ENCODE measurements at places on chromosomes 12 and 14.

- DNase-seq: no peak
These were observed 255.5 kb downstream of the EFCAB11 start for GRCh38 chr14:89699071-89699470.

DNA sequence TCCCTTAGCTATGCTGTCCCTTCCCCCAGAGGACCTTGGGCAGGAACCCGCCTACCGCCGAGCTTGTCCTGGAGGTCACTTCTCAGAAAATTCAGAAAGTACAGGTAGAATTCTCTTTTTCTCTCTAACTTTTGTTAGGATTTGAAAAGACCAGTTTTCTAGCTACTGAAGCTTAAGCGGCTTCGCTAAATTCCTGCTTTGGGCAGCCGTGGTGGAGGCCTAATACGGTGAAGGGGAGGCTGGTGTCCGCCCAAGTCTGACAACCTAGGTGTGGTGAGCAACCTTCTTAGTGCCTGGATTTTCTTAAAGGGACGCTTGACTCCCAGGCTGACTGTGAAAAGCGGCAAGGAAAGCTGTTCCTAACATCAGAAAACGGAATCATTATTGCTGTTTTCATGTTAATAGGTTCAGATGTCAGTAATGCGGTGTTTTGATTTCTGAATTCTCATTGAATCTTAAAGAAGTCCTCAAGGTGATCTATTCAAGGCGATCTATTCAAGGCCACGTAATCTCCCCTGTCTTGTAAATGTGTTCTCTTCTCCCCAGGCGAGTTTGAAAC lies 835 bp downstream of the FGD4 start:
- no peak for DNase-seq

DNA sequence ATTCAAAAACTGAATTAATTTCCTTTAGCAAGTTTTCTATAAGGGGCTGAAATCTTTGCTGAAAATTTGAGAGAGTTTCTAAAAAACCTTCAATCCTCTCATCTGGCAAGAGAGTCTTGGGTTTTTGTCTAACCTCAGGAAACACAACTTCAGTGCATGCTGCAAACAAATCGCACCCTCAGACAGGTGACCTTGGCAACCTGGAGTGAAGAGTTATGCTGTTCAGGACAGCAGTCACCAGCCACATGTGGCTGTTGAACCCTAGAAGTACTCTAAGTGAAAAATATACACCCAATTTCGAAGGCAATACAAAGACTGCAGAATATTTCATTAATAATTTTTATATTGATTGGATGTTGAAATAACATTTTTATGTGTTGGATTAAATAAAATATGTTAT lies 184.8 kb downstream of the RPS29 start:
- DNase-seq: no peak

- no peak for DNase-seq
These were observed 10.7 kb downstream of the PKP2 start for GRCh38 chr12:32885831-32886230.

DNA sequence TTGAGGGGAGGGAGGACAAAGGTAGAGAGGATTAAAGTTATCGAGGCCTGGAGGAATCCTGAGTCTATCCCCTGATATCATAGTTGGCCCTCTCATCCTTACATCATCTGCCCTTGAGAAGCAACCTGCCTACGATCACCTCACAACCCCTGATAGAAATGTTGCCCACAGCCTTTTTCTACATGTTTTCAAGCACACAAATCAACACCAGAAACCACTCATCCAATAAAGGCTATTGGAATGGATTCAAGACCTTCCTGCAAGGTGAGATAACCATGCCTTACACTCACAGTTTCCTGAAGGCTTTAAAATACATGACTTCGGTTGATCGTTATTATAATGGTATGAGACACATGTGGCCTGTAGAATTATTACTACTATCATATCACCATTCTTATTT lies 175.7 kb upstream of the EGLN3 start:
- no peak for DNase-seq

DNA sequence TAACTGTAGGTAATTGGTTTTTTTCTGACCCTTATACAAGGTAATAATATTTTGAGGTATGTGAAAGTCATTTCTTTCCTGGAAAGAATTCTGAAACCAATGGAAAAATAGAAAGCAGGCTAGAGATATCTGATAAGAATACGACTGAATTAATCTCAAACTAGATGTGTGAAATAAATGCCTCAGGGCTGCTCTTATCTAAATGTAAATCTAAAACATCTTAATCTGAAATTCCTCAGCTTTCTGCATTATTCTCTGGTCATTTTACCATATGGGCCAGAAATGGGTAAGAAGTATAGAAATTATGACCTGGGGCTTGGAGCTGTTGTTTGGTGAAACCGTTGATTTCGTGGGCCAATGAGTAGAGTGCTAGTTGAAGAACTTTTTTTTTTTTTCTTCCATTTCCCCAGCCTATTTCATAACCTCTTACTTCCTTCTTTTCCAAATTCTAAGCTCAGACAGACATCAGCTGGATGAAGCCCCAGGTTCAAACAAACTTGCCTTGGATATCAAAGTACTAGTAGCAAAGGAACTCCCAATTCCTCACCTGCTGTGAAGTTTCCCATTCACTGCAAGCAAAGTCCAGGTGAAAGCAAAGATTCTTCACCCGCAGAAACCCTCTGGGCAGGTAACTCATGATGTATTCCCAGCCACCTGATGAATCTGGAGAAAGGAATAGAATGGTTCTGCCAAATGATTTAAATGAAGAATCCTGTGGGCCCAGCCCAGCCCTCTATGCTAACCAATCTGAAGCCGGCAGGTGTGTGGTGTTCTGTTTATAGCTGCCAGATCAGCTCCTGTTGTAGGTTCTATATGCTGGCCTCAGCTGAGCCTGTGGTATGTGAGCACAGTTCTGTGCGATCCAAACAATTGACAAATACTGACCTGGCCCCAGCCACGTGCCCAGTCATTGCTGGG lies 9.7 kb upstream of the FOS start:
- DNase-seq: no peak

DNA sequence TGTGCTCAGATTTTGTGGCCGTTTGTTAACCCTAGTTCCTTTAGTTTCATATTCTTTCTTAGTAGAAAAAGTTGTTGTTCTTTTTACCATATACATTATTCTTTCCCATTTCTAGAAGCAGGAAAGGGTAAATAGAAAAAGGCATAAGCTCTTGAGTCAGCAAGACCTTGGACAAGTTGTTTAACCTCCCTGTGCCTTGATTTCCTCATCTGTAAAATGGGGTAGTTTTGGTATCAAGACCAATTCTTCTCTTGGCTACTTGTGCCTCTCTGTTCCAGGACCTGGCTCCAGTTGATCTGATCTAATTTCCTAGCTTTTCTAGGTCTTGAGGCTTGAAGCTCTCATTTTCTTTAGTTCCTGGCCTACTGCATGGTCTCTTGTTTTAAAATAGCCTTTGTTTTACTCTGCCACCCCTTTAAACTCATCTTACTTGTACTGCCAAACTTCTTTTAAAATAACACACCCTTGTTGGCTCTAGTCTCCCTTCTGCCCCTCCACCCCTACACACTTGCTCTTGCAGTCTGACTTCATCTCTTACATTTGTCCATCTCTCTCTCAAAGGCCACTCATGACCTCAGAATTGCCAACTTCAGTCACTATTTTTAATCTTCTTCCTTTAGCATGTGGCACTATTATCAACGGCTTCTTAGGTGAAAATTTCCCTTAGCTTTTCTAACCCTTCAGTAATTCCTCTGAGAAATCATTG lies 143.7 kb downstream of the TTLL5 start:
- no peak for DNase-seq

- DNase-seq: peak; percentile 5
These were observed 319.5 kb upstream of the DIO3 start for GRCh38 chr14:101241807-101242278.

DNA sequence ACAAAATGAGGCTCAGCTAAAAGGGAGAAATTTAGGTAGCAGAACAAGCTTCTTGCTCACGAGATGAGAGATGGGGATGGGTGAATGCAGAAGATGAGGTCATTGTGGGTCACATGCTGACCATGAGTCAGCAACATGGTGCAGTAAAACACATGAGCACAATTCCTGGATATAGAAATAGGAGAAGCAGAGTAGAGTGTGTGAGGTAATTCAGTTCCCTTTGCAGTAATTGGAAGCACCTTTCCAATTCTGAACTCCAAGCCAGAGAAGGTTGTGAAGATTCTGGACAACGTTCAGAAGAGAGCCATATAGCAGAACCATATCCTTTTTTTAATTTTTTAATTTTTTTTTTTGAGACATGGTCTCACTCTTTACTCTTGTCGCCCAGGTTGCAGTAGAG lies 62.0 kb upstream of the LMNTD1 start:
- DNase-seq: no peak

DNA sequence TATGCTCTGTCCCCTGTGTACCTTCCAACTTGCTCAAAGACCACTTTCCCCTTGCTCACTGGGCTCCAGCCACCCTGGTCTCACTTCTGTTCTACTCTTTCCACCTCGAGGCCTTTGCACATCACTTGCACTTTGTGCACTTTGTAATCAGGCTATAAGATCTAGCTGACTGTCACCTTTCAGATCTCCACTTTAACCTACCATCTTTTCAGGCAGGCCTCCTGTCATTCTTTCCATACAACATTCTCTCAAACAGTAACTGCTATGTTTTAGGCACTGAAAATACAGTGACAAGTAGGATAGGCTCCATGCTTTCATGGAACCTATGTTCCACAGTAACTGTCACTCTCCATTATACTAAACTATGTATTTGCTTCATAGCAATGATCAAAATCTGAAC lies 14.0 kb downstream of the CPM start:
- DNase-seq: no peak

GRCh38 chr12:5489760-5490406 lies 58.0 kb downstream of the NTF3 start:
- DNase-seq: no peak

DNA sequence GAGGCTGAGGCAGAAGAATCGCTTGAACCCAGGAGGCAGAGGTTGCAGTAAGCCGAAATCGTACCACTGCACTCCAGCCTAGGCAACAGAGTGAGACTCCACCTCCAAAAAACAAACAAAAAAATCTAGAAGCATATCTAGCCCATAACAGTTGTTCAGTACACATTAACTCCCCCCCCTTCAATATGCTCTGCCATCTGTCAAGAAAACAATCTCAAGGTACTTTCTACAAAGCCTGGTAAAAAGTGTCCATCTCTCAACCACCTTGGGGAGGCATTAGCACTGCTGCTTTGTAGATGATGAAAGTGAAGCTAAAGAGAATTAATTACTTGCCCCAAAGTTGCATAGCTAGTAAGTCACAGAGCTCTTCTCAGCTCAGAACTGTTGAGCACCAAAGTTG lies 24.9 kb downstream of the LGALS3 start:
- DNase-seq: no peak

DNA sequence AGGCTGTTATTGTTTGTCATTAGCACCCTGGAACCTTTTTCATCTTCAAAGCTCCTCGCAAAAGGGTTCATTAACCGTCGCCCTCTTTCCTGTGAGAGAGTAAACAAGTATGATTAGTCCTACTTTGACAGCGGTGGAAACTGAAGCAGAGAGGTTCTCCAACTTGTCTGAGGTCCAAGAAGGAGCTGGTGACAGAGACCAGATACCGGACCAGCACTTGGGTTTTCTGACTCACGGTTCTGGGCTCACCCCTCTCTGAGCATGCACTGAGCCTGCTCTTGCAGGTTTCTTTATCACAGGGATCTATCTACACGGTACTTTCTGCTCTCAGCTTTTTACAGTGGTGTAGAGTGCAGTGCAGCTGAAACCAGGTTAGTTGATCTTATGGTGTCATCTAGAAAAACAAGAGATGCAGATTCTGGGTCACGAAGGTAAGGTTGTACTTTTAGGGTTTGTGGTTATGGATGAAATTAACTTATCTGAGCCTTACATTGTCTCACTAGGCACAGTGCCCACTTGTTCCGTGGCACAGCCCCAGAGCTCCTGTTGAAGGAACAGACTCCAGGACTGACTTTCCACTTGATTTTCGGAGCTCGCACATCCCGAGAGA lies 62.1 kb downstream of the PPP2R5C start:
- peak; percentile 86 for DNase-seq

DNA sequence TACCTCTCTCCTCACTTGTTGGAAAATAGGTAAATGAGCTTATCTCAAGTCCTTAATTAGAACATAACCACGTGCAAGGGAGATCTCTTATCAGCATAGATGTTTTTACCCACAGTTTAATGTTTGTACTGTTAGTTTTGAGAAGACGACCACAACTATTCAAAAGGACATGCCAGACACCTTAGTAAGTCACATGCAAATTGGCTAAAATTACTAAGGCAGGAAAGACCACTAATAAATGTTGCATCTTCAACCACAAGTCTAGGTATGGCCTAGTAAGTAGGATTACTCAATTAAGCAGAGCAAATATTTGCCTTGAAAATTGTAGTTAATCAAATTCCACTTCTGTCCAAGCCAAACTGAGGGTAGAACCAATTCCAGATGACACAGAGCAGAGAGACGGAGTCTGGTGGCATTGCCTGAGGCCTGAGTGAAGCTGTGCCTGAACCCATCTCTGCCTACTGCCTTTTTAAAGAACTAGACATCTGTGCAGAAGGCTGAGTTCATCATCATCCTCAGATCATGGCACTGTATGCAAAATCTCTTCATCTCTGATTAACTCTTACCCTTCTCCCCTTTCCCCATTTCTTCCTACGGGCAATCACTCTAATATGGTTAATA lies 29.7 kb upstream of the CHST11 start:
- no peak for DNase-seq

GRCh38 chr12:75670216-75670615 lies 158.8 kb upstream of the KRR1 start:
- no peak for DNase-seq

DNA sequence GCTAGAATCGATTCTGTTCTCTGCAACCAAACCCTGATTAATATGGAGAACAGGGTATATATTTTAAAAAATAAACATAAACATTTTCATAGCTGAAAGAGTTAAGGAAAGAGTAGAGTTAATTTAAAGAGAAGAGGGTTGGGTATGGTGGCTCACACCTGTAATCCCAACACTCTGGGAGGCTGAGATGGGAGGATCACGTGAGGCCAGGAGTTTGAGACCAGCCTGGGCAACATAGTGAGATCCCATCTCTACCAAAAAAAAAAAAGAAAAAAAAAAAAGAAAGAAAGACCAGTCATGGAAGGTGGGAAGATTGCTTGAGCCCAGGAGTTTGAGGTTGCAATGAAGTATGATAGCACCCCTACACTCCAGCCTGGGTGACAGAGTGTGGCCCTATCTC lies 25.5 kb downstream of the GTSF1 start:
- no peak for DNase-seq

DNA sequence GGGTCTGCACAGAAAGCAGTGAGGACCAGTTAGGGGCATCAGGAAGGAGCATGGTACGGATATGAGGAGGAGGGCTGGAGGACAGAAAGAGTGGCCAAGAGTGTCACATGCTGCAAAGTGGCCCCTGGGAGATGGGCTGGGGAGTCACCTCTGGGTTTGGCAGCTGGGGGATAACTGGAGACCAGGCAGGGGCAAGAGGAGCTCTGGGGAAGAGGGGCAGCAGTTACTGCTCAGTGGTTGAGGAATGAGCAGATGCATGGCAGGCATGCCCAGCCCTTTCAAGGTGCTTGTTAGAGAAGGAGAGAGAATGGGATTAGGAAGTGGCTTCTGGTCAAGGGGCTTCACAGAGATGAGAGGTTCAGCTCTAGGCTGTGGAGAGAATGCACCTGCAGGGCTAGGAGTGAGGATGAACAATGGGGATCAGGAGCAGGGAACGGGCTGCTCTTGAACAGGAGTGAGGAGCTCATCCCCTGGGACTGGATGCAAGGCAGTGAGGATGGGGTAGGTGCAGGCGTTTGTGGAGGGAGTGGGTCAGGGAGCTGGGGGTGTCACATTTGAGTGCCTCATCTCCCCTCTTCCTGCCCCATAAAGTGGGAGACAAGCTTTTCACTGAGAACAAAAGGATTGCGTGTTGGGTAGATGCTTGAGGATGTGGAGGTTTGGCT lies 127.5 kb downstream of the PAPOLA start:
- DNase-seq: no peak

- no peak for DNase-seq
These were observed 179.6 kb upstream of the PDZRN4 start for GRCh38 chr12:41008472-41008871.

GRCh38 chr12:124311292-124312109 lies 16.6 kb downstream of the RFLNA start:
- DNase-seq: no peak

Data from naive thymus-derived CD8-positive, alpha-beta T cell (primary cell).